ENCODE measurements at places on chromosomes 3 and 15. TPM values are rescaled to one million over a fixed set of nuclear protein-coding genes. Genes with fewer than 3 reads are reported as not detected.

Gene KBTBD13
- total RNA-seq = 3.2 TPM

Gene PSTPIP1
- 1.3 TPM for total RNA-seq

Gene LRRC15
- total RNA-seq = 0.09 TPM

Gene C2CD4A
- total RNA-seq = not detected

Gene TMED3
- 23.5 TPM for total RNA-seq

Measured in heart left ventricle (tissue), 16 donors.